ENCODE measurements at places on chromosomes 12 and 14.
A peak's percentile ranks its signal among the peaks of the same experiment; 100 is the strongest.

- DNase-seq = no peak
These were observed 20.1 kb downstream of the ACTN1 start for GRCh38 chr14:68959035-68959434.

- DNase-seq = peak; percentile 48
These were observed 90.3 kb downstream of the CRADD start for GRCh38 chr12:93767524-93767863.

GRCh38 chr12:128383357-128383937 lies 116.5 kb downstream of the TMEM132C start:
- DNase-seq = no peak

DNA sequence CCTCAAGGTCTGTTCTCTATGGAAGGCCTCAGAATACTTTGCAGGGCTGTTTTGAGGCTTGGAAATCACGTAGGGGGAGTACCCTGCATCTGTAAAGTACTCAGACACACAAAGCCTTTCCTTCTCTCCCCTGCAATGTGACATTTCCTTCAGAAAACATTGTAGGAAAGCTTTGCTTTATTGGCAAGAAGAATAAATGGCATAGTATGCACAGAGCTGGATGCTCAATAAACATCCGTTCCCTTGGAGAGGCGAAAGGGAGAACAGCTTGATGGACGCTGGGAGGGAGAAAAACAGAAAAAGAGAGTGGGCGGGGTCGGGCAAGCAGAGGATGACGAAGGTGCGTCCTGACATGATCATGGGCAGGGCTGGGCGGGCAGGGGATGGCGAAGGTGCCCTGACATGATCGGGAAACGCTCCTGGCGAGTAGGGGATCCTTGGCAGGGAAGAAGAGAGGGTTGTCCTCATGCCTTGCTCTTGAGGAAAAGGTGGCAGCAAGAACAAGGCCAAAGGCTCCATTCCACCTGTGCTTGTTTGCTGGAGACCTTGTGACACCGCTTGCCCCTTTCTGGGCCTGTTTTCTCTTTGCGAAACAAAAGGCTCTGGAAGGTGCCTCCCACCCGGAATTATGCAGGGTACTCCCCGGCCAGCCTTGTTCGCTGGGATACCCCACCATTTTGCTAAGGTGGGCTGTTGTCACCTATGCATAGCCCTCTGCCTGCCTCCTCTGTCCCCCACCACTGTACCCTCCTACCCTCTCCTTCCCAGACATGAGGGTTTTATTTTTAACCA lies 21.1 kb downstream of the IRF2BPL start:
- no peak for DNase-seq

- DNase-seq = no peak
These were observed 38.3 kb downstream of the TESC start for GRCh38 chr12:117060929-117061305.

- DNase-seq = no peak
These were observed 1.1 kb upstream of the RTRAF start for GRCh38 chr14:51988221-51988620.

DNA sequence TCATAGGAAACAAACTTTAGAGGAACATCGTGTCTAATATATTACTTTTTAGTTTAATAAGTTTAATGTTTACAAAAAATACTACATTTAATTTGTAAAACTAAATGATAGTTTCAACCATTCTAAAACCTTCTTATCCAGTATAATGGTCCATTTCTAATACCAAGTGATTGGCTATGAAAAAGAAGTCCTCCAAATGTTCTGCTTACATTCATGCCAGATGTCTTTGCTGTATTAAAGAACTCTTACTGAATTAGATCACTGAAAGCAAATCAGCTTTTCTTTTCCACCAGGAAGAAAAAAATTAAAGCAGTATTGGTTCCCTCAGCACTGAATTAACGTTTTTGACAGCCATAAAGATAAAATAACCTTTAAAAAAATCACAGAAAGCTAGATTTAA lies 3.7 kb downstream of the NOVA1 start:
- no peak for DNase-seq

GRCh38 chr12:18302809-18303430 lies 41.6 kb downstream of the PIK3C2G start:
- DNase-seq = no peak

DNA sequence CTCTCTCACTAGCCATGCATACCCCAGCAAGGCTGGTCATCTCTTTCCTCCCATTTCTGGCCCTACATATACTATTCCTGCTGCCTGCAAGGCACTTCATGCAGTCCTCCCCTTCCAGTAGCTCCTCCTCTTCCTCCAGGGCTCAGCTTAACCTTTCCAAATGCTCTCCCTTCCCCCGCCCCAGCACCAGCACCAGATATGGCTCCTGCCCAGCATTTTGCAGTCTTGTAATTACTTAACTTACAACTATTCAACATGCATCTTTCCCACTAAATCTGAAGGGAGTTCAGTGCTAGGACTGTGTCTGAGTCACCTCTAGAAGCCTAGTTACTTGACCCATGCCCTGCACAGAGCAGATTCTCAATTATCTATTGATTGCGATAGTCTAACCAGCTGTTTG lies 1.8 kb upstream of the FBXO21 start:
- peak; percentile 9 for DNase-seq

GRCh38 chr12:98763656-98764055 lies 118.6 kb downstream of the APAF1 start:
- no peak for DNase-seq

DNA sequence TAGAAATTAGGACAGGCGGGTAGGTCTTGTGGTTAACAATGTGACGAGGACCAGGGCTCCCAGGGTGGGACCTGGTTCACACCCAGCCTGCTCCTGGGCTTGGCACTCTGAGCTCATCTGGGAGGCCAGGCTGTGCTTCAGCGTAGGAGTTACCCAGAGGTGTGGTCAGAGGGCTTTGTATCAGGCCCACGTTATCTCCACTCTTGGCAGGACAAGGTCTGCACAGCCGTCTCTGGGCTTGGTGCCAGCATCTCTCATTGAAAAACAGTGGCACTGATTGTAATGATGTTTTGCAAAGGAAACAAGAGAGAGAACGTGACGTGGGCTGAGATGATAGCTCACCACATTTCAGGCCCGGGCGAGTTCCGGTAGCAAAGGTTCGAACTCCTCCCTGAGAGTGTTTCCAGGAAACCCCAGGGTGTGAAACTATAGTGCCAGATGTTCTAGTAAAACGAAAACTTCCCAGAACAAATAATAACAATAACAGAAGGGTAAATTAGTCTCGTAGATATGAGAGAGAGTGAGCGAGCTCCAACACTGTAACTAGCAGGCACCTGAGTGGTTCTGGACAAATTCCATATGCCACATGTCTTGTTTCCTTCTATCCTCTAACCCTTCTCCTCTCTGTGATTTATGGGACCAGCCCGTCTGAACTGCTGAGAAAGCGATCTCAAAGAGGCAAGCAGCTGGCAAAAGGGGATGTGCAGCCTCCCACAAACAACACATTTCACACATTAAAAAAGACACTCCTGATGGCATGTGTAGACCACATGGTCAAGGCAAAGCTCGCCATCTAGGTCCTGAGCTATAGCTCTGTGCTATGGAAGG lies 227.3 kb downstream of the KTN1 start:
- DNase-seq = peak; percentile 56

DNA sequence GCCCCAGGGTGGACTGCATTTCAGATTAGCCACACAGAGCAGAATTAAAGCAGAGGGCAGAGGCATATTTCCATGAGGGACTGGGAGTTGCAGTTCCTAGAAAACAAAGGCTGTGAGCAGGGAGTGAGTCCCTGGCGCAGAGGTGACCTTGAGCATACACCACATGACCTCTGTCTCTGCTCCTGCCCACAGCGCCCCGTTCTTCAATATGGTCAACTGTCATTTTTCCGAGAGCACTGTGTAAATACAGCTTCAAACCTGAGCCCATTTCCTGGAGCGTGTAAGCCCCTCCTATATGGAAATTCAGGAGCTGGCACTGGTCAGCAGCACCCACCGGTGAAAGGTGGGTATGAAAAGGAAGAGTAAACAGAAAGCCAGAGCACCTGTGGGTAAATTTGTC lies 192.2 kb upstream of the PELI2 start:
- no peak for DNase-seq

DNA sequence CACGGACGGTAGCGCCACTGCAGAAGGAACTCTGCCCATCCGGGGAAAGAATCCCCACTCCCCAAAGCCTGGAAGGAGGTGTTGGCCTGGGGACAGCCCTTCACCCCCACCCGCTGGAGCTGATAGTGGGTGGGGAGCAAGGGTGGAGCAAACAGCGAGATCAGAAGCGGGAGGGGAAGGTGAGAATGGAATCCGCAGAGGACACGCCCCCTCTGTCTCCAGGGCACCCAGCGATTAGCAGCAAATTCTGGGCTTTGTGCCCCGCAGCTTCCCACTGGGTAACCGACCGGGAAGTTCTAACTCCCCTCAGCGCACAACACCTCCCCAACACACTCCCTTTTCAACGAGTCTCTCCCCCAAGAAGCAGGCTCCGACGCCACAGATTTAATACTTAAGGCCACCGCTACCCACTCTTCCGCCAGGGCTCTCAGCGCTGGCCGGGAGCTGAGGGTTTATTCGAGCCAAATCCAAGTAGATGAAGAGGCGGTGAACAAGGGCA lies 1.4 kb downstream of the SLC25A29 start:
- DNase-seq = peak; percentile 22

DNA sequence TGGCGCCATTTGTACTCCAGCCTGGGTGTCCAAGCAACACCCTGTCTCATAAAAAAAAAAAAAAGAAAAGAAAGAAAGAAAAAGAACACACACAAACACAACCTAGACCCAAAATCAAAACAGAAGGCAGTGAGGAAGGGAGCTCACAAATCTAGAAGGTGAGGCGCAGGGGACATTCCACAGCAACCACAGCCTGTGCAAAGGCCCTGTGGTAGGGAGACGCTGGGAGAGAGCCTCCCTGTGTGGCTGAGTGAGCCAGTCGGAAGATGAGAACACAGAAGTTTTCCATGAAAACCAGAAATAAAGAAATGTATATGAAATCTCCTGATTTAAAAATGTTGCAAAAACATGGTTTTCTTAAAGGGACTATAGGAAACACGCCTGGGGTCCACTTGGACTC lies 44.6 kb downstream of the SCARB1 start:
- no peak for DNase-seq

GRCh38 chr14:24815543-24815942 lies 181.6 kb upstream of the GZMB start:
- DNase-seq = no peak

GRCh38 chr14:92737206-92737605 lies 11.2 kb downstream of the LGMN start:
- no peak for DNase-seq

DNA sequence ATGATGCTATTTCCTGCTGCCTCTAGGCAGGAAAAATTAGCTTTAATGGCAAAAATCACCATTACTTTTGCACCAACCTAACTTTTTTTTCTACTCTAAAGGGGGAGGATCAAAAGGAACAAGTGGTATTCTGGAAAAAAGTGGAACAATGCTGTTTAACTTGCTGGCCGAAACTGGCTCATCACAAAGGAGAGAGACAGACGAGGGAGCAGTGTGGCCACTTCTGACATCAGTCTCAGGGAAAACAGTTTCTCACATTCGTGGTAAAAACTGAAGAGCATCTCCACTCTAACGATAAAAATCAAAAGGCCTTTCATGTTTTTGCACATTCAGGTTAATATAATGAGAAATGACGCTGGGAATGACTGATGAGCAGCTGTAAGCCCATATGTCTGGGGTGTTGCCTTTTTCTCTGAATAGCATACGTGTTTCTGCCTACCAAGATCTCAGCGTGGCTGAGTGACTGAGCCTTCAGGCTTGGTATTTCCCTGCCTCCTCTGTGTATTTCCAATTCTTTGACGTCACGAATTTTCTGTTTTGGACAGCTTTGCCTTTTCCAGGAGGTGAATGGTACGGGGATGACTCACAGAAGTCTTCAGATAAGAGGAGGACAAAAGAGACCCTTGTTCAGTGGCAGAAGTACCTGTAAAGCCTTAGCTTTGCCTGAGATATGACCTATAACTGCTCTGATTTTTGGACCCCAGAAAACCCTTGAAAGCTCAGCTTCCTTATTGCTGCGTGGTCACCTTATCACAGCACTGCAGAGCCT lies 358.8 kb downstream of the GLT1D1 start:
- DNase-seq = peak; percentile 20

DNA sequence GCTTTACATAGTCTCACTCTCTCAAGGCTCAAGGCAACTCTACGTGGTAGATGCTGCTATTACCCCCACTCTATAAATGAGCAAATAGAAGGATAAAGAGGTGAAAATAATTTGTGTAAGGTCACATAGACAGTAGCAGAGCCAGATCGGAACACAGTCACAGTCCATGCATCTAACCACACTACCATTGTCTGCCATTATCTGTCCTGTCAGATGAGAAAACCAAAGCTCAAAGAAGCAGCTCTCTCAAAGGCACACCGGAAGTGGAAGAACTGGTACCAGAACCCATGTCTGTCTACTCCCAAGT lies 134.4 kb upstream of the NUDT4 start:
- DNase-seq = no peak

DNA sequence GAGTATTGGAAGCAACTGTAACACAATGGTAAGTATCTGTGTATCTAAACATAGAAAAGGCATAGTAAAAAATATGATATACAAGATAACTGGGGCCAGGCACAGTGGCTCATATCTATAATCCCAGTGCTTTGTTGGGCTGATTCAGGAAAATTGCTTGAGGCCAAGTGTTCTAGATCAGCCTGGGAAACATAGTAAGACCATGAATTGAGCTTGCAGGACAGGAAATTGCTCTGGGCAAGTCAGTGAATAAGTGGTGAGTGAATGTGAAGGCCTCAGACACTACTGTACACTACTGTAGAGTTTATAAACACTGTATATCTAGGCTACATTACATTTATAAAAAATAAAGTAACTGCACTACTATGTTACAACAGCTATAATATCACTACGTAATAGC lies 75.2 kb downstream of the GPR135 start:
- no peak for DNase-seq

DNA sequence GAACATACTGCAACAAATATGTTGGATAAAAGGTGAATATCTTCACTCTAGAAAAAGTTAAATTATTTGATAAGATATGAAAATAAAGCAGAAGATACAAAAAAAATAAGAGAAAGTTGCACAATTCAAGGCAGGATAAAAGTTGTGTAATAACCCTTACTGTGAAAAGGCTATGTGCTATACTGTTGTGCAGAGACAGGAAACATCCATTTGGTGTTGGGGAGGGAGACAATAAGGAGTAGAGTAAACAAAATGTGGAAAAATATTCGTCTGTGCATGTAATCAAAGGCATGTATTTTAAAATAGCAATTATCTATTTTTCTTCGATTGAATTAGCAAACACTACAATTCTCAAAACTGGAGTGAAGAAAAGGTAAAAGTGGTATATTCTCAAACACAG lies 34.8 kb downstream of the PTHLH start:
- no peak for DNase-seq

- no peak for DNase-seq
These were observed 59.3 kb upstream of the SCAF11 start for GRCh38 chr12:46049665-46050064.

DNA sequence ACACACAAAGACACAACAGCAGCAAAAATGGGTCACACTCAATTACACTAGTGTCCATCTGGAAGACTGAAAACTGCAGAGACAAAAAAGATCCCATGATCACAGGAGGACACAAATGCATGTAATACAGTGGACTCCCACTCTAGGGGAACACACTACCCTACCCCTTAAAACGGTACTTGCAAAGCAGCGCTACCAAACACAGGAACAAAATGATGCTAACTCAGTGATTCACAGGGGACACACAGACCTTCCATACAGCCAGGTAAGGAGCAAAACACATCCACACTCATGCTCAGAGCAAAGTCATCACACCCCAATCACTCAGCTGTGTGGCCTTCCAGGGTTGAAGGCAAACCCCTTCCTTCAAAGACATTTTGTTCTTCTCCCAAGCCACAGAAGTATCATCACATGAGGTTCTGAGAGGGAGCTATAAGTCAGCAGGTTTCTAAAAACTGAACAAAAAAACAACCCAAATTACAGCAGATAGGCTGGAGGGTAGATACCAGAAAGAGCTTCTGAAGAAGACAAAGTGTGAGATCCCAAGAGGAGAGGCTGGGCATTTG lies 14.8 kb downstream of the SMUG1 start:
- no peak for DNase-seq
